ENCODE measurements at places on chromosomes 4 and X. TPM values are rescaled to one million over a fixed set of nuclear protein-coding genes. Genes with fewer than 3 reads are reported as not detected.

The GLUD2 gene
- 0.23 TPM for total RNA-seq

The G3BP2 gene
- 95.7 TPM for total RNA-seq

The NPY2R gene
- total RNA-seq = not detected

The BEX4 gene
- total RNA-seq = 32.5 TPM
